Left lung (tissue), 14 donors: ENCODE measurements at places on chromosomes 1 and 21. TPM values are rescaled to one million over a fixed set of nuclear protein-coding genes. Genes with fewer than 3 reads are reported as not detected.

Gene TMCO1
- total RNA-seq: 102 TPM

DNA sequence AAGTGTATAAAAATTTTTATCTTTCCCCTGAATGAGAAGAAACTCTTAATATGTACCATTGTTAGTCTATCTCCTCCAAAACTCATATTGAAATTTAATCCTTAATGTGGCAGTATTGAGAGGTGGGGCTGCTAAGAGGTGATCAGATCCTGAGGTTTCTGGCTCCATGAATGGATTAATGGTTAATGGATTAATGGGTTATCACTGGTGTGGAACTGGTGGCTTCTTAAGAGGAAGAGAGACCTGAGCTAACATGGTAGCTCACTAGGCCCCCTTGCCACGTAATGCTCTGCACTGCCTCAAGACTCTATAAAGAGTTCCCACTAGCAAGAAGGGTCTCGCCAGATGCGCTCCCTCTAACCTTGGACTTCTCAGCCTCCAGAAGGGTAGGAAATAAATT lies 70.6 kb upstream of the ZBTB18 start:
- H3K27ac ChIP-seq: no peak overlapping the region
- H3K4me1 ChIP-seq: no peaks in the 10 kb centered on the region
- no peak overlapping the region for H3K4me3 ChIP-seq
- no peaks in the 10 kb centered on the region for H3K36me3 ChIP-seq
- no peak for DNase-seq
- no peaks in the 10 kb centered on the region for H3K27me3 ChIP-seq

- no peaks in the 10 kb centered on the region for H3K36me3 ChIP-seq
- no peak overlapping the region for H3K27ac ChIP-seq
- no peak overlapping the region for H3K4me3 ChIP-seq
- no peak for DNase-seq
- peaks cover 19% of the 10 kb centered on the region for H3K4me1 ChIP-seq
These were observed 15.0 kb downstream of the SMYD2 start for GRCh38 chr1:214295934-214296333.

GRCh38 chr21:45306832-45307571 lies 19.3 kb upstream of the POFUT2 start:
- peak; percentile 96 for DNase-seq
- no peak overlapping the region for H3K27ac ChIP-seq
- H3K4me3 ChIP-seq: no peak overlapping the region
- no peaks in the 10 kb centered on the region for H3K36me3 ChIP-seq

Gene CBR3
- total RNA-seq: 2.5 TPM

- no peaks in the 10 kb centered on the region for H3K36me3 ChIP-seq
- H3K27ac ChIP-seq: no peak overlapping the region
- no peak for DNase-seq
- no peaks in the 10 kb centered on the region for H3K4me1 ChIP-seq
- no peak overlapping the region for H3K4me3 ChIP-seq
These were observed 77.5 kb upstream of the HMCN1 start for GRCh38 chr1:185656663-185657062.

Gene PEX10
- 14.3 TPM for total RNA-seq

DNA sequence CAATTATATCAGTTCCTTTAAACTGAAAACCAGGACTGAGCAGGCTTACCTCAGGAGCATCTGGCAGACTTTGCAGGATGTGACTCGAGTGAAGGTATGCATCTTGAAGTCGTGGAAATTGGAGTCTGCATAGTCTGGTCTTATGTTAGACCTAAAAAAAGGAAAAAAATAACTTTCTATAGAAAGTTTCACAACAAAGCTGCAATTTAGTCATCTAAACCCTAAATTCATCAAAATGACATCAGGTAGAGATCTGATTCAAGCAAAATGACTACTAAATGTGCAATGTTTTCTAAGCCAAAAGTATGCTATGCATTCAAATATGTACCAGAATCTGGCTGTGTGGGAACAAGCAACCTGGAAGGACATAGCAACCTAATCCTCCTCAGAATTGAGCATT lies 260.1 kb downstream of the VAV3 start:
- no peaks in the 10 kb centered on the region for H3K27me3 ChIP-seq
- DNase-seq: no peak
- no peaks in the 10 kb centered on the region for H3K36me3 ChIP-seq
- no peaks in the 10 kb centered on the region for H3K4me1 ChIP-seq
- H3K27ac ChIP-seq: no peak overlapping the region

DNA sequence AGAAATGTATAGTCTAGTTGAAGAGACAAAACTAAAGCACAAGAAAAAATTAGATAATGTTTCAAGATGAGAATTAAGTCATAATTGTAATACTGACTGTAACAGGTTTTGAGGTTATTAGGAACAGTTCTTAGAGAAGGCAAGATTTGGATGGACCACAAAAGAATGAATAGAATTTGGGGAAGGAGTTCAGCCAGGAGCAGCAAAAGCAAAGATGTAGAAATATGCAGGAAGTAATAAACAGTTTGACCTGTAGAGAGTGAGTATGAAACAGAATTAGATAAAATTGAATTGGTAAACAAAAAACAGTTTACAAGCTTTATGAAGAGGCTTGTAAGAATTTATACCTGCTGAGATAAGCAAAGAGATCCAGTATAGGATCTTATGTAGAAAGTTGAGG lies 16.3 kb downstream of the VPS45 start:
- H3K27me3 ChIP-seq: no peaks in the 10 kb centered on the region
- H3K36me3 ChIP-seq: no peaks in the 10 kb centered on the region
- H3K27ac ChIP-seq: no peak overlapping the region
- no peak for DNase-seq

- H3K27me3 ChIP-seq: no peaks in the 10 kb centered on the region
- H3K36me3 ChIP-seq: peaks cover 5% of the 10 kb centered on the region
- H3K4me1 ChIP-seq: peaks cover 37% of the 10 kb centered on the region
- no peak for DNase-seq
- H3K27ac ChIP-seq: no peak overlapping the region
- no peak overlapping the region for H3K4me3 ChIP-seq
These were observed 2.8 kb downstream of the BATF3 start for GRCh38 chr1:212696721-212697331.

DNA sequence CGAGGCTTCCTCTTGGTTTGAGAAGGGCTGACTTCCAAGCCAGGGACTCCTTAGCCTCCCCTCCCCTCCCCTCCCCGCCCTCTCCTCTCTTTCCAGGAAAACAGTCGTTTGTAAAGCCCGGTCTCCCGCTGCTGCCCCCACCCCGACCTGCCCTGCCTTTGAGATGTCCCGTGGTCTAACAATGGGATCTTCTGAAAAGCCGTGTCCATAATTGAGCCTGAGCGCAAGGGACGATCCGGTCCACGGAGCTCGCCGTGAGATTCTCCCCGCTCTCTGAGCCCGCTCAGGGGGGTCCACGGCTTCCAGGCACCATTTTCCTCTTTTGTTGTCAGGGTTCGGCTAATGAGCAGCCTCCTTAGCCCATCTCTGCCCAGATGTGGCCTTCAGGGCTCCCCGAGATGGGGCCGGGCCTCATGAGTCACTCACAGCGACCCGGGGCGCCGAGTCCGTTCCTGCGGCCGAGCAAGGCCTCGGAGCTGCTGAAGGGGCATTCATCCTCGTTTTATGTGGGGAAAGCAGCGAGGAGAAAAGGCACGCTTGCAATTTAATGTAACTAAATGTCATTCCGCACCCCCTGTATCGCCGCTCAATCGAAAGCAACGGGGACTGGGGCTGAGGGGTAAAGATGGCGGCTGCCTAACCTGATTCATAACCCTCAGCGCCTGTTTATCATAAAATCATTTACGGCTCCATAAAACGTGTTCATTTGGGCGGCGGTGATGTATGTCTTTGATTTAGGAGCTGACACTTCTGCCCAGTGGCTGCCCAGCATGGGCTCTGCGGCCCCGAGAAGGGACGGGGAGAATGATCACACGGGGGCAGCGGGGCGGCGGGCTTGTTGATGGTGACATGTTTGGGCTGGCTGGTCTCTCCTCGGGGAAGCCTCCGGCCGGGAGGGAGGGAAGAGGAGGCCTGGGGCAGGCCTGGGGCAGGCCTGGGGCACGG lies 232.6 kb upstream of the C1orf174 start:
- no peaks in the 10 kb centered on the region for H3K4me1 ChIP-seq
- H3K27me3 ChIP-seq: peaks cover 36% of the 10 kb centered on the region
- no peak for DNase-seq
- no peaks in the 10 kb centered on the region for H3K36me3 ChIP-seq
- H3K4me3 ChIP-seq: no peak overlapping the region

- H3K27me3 ChIP-seq: no peaks in the 10 kb centered on the region
- H3K36me3 ChIP-seq: no peaks in the 10 kb centered on the region
- H3K27ac ChIP-seq: no peak overlapping the region
These were observed 161.5 kb upstream of the KIAA0040 start for GRCh38 chr1:175354080-175354479.

DNA sequence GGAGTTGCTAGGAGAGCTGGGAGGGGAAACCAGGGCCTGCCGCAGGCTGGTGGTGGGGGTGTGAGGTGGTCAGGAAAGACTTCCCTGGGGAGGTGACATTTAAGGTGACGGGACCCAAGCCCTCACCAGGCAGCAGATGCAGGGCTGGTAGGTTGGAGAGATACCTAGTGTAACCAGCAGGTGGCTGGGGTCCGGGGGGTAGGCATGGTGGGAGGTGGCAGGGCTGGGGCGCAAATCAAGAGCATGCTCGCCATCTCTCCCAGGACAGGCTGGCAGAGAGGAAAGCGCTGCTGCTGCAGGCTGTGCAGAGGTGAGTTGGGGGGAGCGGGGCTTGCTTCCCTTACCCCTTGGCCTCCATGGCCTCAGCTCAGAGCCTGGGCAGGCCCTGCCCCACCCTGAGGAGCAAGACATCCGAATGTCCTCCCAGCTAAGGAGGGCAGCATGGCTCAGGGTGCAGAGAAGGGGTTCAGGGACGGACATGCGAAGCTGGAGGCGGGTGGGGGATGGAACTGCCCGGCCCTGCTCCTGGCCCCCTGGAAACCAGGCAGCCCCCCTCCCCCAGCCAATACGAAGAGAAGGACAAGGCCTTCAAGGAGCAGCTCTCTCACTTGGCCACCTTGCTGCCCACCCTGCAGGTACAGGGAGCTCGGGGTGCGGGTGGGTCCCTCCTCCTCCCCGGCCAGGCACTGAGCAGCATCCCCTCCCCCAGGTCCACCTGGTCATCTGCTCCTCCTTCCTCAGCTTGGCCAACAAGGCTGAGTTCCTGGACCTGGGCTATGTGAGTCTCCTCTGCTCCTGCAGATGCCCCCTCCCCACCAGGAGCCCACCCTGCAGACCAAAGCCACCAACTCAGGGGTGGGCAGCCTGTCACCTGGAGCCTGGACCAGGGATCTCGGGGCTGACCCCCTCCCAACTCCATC lies 4.0 kb downstream of the RNF207 start:
- peaks cover 12% of the 10 kb centered on the region for H3K27me3 ChIP-seq
- no peak overlapping the region for H3K27ac ChIP-seq
- H3K4me1 ChIP-seq: peaks cover 27% of the 10 kb centered on the region
- no peaks in the 10 kb centered on the region for H3K36me3 ChIP-seq
- no peak overlapping the region for H3K4me3 ChIP-seq

DNA sequence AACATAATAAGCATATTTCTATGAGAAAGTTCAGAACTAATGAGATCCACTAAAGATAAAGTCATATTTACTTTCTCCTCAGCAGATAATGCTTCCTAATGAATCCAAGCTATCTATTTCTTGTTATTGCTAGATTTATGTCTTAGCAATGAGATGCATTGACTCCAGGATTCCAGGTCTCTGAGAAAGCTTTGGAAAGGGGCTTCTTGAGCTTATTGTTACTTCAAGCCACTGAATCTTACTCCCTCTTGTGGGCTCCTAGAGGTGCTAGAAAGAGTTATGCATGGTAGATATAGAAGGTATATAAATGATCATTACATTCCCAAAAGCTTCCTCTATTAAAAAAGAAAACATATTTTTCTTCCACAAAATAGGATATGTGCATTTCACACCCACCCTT lies 246.4 kb upstream of the ADAMTS5 start:
- H3K36me3 ChIP-seq: no peaks in the 10 kb centered on the region
- no peak for DNase-seq
- no peaks in the 10 kb centered on the region for H3K4me1 ChIP-seq
- H3K4me3 ChIP-seq: no peak overlapping the region
- H3K27ac ChIP-seq: no peak overlapping the region
- H3K27me3 ChIP-seq: no peaks in the 10 kb centered on the region

GRCh38 chr21:35329940-35330660 lies 281.0 kb upstream of the RUNX1 start:
- no peaks in the 10 kb centered on the region for H3K27me3 ChIP-seq
- no peaks in the 10 kb centered on the region for H3K36me3 ChIP-seq
- DNase-seq: no peak
- H3K4me3 ChIP-seq: no peak overlapping the region
- no peaks in the 10 kb centered on the region for H3K4me1 ChIP-seq

GRCh38 chr1:19257178-19257914 lies 5.7 kb downstream of the MRTO4 start:
- no peaks in the 10 kb centered on the region for H3K36me3 ChIP-seq
- H3K27ac ChIP-seq: no peak overlapping the region
- no peak for DNase-seq
- H3K4me3 ChIP-seq: no peak overlapping the region
- peaks cover 18% of the 10 kb centered on the region for H3K4me1 ChIP-seq

Gene NBPF10
- total RNA-seq: 3.7 TPM

Gene AADACL3
- total RNA-seq: not detected

DNA sequence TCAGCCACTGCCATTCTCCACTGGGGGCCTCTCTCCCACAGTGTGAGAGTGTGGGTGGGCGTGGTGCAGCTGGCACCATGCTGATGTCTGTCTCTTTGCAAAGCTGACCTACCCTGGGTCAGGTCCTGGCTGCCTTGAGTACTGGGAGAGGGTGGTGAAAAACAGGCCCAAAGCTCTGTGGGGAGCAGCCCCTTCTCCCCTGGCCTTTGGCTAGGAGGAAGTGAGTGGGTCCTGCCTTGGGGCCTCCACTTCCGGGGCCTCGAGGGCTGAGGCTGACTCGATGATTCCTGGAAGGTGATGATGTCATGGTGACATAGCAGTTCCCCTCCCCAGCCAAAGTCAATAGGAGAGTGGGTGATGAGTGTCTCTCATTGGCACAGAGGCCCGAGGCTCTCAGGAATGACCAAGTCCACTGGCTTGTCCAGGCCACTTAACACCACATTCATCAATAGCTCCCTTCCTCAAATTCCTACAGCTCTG lies 53.0 kb downstream of the IER5 start:
- no peak for DNase-seq
- H3K4me3 ChIP-seq: no peak overlapping the region
- peaks cover 41% of the 10 kb centered on the region for H3K4me1 ChIP-seq
- H3K27ac ChIP-seq: no peak overlapping the region

Gene FBLIM1
- 57.1 TPM for total RNA-seq

GRCh38 chr1:108107658-108108057 lies 92.5 kb downstream of the SLC25A24 start:
- no peaks in the 10 kb centered on the region for H3K36me3 ChIP-seq
- H3K27ac ChIP-seq: no peak overlapping the region
- H3K27me3 ChIP-seq: no peaks in the 10 kb centered on the region

Gene PLPP3
- 44.5 TPM for total RNA-seq

Gene CA14
- 0.18 TPM for total RNA-seq

GRCh38 chr1:161153176-161153575 lies 602 bp upstream of the UFC1 start:
- no peaks in the 10 kb centered on the region for H3K27me3 ChIP-seq
- peak overlapping the region; percentile 61 for H3K4me3 ChIP-seq
- DNase-seq: no peak
- peaks cover 24% of the 10 kb centered on the region for H3K4me1 ChIP-seq
- peaks cover 17% of the 10 kb centered on the region for H3K36me3 ChIP-seq

- no peak for DNase-seq
- H3K4me1 ChIP-seq: no peaks in the 10 kb centered on the region
- H3K27ac ChIP-seq: peak overlapping the region; percentile 47
- H3K4me3 ChIP-seq: no peak overlapping the region
- H3K27me3 ChIP-seq: no peaks in the 10 kb centered on the region
These were observed 275.4 kb downstream of the RPS6KC1 start for GRCh38 chr1:213326281-213327016.

GRCh38 chr21:37385179-37385765 lies 18.7 kb downstream of the DYRK1A start:
- no peaks in the 10 kb centered on the region for H3K36me3 ChIP-seq
- H3K27me3 ChIP-seq: no peaks in the 10 kb centered on the region
- H3K4me3 ChIP-seq: no peak overlapping the region
- DNase-seq: no peak
